ENCODE measurements at places on chromosomes 4 and X. TPM values are rescaled to one million over a fixed set of nuclear protein-coding genes. Genes with fewer than 3 reads are reported as not detected.

The PLK4 gene
- total RNA-seq = 15.1 TPM

The KDR gene
- not detected for total RNA-seq

The TFE3 gene
- total RNA-seq = 24.4 TPM

The GABRB1 gene
- total RNA-seq = 16.1 TPM

The FAM133A gene
- total RNA-seq = under 0.01 TPM

- no peaks in the 10 kb centered on the region for H3K36me3 ChIP-seq
- no peaks in the 10 kb centered on the region for H3K4me1 ChIP-seq
- H3K27ac ChIP-seq = no peak overlapping the region
- no peaks in the 10 kb centered on the region for H3K27me3 ChIP-seq
These were observed 334.2 kb downstream of the FSTL5 start for GRCh38 chr4:161829591-161829990.

DNA sequence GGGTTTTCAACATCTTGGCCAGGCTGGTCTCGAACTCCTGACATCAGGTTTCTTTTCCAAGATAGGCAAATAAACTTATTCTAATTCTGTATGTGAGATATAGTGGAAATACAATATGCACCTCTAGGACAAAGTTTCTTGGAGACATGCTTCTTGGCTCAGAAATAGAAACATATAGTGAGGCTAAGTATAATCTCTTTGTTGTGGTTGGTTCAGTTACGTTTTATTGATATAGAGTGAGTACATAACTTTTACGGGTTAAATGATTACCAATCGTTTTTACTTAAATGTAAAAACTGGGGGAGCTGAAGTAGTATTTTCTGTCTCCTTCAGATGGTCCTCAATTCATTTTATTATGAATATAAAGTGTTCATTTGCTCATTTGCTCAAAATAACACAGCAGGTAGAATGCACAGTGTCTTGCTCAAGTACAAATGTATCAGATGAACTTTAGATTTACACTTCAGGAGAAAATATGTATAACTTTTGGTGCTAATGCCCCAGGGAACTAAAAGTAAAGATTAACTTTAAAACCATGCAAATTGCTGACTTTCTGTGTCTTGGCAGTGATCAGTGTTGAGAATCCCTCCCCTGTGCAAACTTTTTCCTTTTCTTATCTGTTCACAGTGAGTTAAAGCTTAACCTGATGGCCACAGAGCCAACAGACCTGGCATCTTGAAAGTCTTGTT lies 77.6 kb downstream of the AFF1 start:
- H3K4me3 ChIP-seq = no peak overlapping the region
- H3K36me3 ChIP-seq = no peaks in the 10 kb centered on the region
- DNase-seq = no peak
- peaks cover 6% of the 10 kb centered on the region for H3K4me1 ChIP-seq

- H3K4me1 ChIP-seq = no peaks in the 10 kb centered on the region
- DNase-seq = peak; percentile 80
- H3K4me3 ChIP-seq = no peak overlapping the region
- no peak overlapping the region for H3K27ac ChIP-seq
- H3K27me3 ChIP-seq = no peaks in the 10 kb centered on the region
- H3K36me3 ChIP-seq = no peaks in the 10 kb centered on the region
These were observed 148.2 kb downstream of the COMMD8 start for GRCh38 chr4:47315346-47315745.

- peaks cover 59% of the 10 kb centered on the region for H3K36me3 ChIP-seq
- no peak overlapping the region for H3K27ac ChIP-seq
- DNase-seq = no peak
- no peaks in the 10 kb centered on the region for H3K4me1 ChIP-seq
- no peak overlapping the region for H3K4me3 ChIP-seq
These were observed 88.3 kb downstream of the EVC2 start for GRCh38 chr4:5619913-5620625.

DNA sequence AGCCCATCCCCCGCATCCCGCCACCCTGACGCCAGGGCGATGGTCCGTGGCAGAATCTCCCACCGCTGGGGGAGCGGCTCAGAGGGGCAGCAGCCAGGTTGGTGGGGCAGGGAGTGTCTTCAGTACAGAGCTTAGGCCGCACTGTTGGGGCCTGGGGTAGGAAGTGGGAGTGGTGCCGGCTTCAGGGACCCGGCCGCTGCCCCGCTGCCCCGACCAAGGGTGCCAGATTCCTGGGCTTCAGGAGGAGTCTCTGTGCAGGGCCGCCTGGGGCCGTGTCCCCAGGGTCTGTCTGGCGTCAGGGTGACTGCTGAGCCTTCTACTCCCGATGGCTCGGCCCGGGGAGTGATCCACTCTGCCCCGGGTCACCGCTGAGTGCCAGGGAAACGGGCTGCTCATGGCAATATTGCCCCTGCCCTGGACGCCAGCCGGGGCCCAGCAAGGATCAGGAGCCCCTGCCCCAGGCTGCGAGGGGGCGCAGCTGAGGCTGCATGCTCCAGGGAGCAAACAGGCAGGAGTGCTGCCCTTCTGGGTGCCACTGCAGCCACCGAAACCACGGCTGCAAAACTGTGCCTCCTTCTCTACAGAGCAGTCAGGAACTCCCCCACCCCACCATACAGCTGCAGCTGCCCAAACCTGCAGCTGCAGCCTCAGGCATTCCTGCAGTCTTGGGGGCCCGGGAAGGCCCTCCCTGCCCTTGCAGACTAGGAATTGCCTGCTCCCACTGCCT lies 1206.1 kb downstream of the ARAP2 start:
- DNase-seq = no peak
- H3K27me3 ChIP-seq = no peaks in the 10 kb centered on the region
- H3K27ac ChIP-seq = no peak overlapping the region
- H3K36me3 ChIP-seq = no peaks in the 10 kb centered on the region
- no peak overlapping the region for H3K4me3 ChIP-seq

DNA sequence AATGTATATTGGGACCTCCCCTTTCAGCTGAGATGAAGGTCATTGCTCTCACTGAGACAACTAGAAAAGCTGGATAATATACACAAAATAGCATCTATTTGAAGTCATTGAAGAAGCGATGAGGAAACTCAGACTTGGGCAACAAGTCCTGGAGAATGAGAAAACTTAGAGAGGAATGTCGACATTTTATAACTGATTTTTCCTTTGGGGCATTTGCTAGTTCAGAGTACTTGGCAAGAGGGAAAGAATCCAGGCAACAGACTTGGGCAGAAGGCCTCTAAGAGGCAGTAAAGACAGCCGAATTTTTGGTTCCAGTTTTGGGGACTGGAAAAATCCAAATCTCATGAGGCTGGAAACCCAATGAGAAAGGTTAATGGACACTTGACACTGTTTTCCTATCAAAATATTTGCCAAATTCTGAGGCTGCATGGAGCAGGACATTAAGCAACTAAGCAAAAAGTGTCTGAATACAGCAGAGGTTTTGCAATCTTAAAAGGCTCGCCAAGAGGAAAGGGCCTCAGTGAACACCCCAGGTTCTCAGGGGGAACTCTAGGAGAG lies 21.0 kb upstream of the ANXA5 start:
- peak; percentile 74 for DNase-seq
- no peaks in the 10 kb centered on the region for H3K27me3 ChIP-seq

Data from IMR-90 (cell line).